ENCODE measurements at places on chromosomes 4 and X.
A peak's percentile ranks its signal among the peaks of the same experiment; 100 is the strongest.

DNA sequence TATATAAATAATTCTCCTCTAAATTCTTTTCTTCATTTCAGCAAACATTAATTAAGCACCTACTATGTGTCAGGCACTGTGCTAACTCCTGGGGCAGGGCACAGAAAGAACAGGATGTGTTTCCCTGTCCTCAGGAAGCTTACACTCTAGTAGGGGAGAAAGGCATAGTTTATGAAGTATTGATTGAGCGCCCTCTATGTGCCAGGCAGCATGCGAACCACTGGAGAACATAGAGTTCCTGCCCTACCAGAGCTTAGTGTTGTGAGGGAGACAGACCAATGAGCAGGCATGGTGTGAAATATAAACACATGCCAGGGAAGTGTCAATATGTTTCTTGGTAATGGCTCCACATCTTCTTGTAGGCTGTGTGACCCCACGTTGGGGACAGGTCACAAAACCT lies 3.7 kb downstream of the ADGRG4 start:
- no peak for DNase-seq

GRCh38 chr4:41281038-41281634 lies 24.4 kb downstream of the UCHL1 start:
- peak; percentile 82 for DNase-seq

- DNase-seq: no peak
Measured at GRCh38 chr4:164571593-164572390, 182.1 kb upstream of the SMIM31 start.

- no peak for DNase-seq
Measured at GRCh38 chrX:41558531-41558930, 111.4 kb downstream of the NYX start.

- DNase-seq: no peak
Measured at GRCh38 chr4:149884046-149884445, 68.4 kb upstream of the IQCM start.

- no peak for DNase-seq
Measured at GRCh38 chr4:109600431-109600830, 40.4 kb downstream of the MCUB start.

GRCh38 chr4:107213880-107214279 lies 177.8 kb upstream of the DKK2 start:
- no peak for DNase-seq

Data from SK-N-DZ (cell line).